Immature natural killer cell (primary cell): ENCODE measurements at places on chromosomes 4 and X.

DNA sequence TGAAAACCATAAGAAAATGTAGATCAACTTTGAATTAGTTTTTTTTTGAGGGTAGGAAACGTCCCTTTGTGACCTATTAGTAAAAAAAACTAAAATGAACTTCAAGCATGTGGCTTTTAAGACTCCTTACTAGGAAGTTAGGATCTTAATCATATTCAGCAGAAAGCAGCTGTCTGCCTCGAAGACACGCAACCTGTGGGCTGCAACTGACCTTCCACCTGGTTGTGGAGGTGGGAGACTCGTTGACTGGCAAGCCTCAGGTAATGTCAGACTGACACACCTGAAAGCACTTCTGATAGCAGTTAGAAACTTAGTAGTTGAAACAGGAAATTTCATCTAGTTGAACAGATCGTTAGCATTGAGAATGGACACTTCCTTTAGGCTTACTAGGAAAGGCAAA lies 37.4 kb downstream of the CCNG2 start:
- DNase-seq = no peak

- no peak for DNase-seq
Measured at GRCh38 chr4:60579335-60579734, 620.8 kb upstream of the ADGRL3 start.

DNA sequence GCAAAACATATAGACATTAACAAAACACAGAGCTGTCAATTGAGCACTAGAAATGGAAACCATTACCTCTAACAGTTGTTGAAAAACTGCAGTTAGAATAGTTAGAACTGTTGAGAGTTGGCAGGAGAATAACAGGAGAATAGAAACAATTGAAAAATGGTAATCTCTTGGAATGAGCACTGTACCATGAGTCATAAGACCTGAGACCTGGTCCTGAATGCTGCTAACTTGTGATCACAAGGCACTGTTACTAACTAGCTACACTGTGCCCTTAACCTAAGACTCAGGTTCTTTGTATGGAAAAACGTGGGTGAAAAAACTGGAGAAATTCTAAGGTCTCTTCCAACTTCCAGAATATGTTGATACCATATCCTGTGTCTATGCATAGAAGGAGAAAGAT lies 29.3 kb downstream of the FAM114A1 start:
- no peak for DNase-seq

- DNase-seq = no peak
Measured at GRCh38 chrX:9609499-9609898, 144.6 kb downstream of the TBL1X start.

- DNase-seq = no peak
Measured at GRCh38 chr4:10893395-10893794, 208.8 kb upstream of the CLNK start.

DNA sequence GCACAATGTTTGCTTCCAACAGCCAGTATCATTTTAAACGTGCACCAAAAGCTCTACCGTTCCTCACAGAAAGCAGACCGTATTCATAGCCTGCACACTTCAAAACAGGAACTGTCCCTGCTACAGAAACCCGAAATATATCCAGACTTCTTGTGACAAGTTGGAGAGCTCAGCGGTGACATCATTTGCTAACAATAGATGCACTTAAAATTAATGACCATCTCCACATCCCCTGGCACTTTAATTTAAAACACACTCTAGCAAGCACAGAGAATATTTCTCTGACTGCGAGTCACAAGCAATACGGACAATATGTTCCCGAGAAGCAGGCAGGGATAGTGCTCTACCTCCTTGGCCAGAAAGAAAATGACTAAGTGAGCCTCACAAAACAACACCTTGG lies 2.5 kb downstream of the NYX start:
- no peak for DNase-seq

DNA sequence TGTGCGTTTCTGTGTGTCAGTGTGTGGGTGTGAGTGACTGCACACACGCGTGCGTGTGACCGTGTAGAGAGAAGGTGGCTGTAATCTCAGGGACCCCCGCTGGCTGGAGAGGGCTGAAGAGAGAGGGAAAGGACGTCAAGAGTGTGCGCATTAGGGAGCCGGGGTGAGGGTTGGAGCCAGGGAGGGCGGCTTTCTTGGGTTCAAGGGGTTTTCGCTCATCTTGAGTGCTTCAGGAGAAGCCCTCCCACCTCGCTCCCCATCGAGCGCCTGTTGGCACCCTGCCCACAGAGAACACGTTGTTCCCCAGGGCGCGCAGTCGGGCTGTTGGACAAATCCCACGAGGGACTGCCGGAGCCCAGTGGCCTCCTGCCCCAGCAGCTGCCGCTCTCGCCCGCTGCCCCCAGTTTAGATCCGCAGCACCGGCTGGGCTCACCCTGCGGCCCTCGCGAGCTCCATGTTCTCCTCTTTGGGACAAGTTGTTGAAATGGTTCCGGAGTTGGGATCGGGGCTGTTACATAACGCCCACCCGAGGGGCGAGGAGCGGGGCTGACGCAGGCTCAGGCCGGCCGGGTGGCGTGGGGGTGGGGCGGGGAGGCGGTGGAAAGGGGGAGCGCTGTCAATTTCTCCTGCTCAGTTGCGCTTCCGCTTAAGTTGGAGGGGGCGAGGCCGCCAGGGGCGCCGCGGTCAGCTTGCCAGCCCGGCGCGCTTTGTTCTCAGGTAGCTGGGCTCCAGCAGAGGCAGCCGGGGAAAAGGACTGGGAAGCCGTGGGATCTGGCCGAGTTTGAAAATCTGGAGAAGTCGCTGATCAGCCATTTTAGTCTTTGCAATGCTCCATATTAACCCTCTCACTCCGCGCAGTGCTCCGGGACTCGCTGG lies 1.6 kb downstream of the GRIA2 start:
- DNase-seq = no peak

DNA sequence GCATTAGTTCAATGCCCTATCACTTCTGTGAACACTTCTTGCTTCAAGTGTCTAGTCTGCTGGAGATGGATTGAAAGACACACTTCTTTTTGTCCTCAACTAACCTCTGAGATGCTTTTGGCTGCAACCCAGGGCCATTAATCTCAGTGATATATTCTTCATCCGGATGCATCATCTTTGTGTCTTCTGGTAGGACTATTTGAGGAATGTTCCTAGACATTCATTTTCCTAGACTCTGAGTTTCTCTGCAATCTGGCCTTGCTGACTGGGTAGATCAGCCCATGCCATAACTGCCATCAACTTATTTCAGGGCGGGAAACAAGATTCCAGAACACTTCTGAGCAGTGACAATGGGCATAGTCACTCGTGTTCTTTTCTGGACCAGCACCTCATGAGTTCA lies 329.4 kb downstream of the PDGFC start:
- no peak for DNase-seq

DNA sequence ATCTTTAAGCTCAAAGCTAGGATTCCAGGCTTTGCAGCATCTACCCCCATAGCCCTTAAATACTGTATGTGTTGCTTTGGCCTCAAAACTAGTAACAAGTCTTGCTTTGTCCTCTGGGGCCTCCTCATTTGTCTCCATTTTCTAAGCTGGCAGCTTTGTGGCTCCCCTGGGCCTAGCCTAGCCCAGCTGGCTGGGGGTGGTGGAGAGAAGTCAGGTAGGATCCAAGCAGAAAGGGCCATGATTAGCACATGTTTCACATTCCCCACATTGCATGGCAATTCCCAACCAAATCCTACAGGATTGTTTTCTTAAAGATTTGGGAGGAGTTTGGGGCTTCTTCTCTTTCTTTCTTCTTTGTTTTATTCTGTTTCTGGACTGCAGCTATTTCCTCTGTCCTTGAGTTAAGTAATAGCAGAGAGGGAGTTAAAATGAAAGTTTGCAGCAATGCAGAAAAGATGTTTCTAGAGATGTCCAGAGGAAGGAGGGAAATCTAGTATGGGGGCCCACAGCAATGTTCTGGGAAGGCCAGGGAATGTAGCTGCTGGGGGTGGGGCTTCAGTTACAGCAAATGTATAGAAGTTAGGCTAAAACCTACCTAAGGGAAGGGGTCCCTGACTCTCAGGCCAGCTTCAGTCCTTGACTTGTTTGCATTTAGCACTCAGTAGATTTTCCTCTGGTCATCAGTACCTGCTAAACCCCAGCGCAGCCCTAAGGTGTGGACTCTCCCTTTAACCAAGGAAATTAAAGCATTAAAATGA lies 92.1 kb downstream of the SHROOM4 start:
- DNase-seq = no peak

DNA sequence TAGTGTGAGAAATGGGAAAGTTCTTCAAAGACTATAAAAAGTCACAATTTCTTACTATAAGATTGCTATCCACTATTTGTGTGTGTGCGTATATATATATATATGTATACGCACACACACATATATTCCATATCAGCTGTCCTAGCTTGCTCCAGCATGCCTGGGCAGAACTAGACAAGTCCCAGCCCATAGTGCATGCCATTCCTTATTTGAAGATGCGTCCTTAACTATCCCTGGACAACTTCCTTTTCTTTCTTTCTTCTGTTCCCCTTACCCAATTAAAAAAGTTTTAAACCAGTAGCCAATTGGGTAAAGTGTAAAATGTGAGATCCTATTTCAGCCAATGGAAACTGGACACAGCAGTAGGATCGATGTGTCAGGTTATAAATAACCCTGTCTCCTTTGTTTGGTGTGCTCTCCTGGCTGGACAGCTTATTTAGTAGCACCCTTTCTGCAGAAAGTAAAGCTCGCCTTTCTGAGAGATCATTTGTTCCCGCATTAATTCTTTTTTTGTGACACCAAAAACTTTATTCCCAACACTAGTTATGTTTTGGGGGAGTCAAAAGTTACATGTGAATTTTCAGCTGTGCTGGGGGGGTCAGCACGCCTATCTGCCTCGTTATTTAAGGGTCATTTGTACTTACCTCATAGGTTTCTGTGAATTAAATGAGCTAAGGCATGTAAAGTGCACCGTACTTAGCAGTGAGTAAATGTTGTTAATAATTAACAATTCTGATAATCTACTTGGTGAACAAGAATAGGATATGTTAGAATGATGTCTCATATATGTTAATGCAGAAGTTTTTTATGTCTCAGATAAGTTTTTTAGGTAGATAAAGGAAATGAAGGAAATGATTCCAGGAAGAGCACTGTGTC lies 40.9 kb downstream of the KDM6A start:
- DNase-seq = no peak

DNA sequence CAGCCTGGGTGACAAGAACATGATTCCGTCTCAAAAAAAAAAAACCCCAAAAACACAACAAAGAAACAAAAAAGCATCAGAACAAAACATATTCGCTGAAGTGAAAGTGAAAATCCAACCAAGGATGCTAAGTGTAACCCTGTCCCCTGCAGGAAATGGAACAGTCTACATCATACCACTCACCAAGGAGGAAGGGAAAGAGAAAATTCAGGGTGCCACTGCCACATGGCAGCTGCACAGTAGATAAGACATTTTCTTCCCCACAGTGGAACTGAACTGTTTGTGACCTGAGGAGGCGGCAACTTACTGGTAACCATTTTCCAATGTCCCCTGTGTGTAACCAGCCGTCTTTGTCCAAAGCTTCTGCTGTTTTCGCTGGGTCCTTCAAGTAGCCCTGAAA lies 28.2 kb upstream of the CENPU start:
- peak; percentile 44 for DNase-seq

DNA sequence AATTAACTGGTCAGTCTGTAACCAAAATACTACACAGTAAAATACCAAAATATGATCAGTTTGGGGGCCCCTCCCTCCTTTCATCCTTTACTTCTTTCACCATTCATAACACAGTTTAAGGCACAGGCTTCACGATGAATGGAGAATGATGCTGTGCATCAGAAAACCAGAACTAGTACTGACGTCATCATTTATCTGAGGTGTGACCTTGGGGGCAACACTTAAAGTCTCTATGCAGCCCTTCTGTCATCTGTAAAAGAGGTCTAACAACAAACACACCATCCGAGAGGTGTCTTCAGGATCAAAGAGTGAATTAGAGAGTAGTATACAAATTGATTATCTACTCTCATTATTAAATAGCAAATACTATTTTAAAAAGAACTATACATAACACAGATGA lies 135.4 kb downstream of the SH3KBP1 start:
- DNase-seq = no peak

GRCh38 chrX:44946771-44947170 lies 73.8 kb downstream of the KDM6A start:
- no peak for DNase-seq

DNA sequence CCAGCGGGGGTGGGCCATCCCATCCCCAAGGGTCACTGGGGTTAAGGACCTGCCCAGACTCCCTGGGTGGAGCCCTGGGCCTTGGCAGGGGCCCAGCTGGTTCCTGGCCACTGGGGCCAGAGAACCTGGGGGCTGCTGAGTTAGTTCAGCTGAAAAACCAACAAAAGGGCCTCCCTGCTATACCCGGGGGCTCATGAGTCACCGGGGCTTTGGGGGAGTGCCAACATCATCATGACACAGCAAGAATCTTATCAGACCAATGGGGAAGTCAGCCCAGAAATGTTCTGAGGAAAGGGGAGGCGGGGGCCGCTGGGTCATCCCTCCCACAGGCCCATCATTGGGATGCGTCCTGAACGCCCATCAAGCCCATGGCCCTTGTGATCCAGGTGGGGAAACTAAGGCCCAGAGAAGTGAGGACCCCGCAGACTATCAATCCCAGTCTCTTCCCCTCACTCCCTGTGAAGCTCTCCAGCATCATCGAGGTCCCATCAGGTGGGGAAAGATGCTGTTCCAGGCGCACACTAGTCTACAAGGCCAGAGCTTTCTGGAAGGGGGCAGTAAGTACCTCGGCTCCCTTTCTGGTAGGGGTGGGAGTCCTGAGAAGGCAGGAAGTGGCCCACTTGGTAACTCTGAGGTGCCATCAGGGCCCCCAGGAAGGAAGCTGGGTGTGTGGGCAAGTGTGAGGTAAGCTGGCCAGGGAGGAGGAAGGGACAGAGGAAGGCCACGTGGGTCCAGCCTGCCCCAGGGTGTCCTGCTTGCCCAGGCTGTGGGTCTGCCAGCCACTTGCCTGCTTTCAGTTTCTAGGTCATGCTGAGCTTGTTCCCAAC lies 4.5 kb downstream of the G6PD start:
- DNase-seq = peak; percentile 75

GRCh38 chr4:101035487-101035886 lies 311.8 kb downstream of the PPP3CA start:
- no peak for DNase-seq

DNA sequence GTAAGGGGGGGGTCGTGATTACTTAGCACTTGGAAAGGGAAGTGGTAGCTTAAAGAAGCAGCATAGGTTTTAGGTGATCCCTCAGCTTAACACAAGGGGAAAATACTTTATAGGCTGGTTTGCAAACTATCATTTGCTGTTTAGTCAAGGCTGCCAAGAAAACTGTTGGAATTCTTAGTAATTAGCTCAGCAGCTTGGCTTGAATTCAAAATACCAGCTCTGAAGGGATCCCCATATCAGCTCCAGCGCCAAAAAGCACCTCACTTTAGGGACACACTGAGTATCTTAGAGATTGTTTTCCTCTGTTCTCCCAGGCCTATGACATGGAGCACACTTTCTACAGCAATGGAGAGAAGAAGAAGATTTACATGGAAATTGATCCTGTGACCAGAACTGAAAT lies 8.8 kb downstream of the TNMD start:
- no peak for DNase-seq

- no peak for DNase-seq
Measured at GRCh38 chr4:181858741-181859140, 384.5 kb upstream of the TENM3 start.
